ENCODE measurements at places on chromosomes 6 and 20. TPM values are rescaled to one million over a fixed set of nuclear protein-coding genes. Genes with fewer than 3 reads are reported as not detected.

DNA sequence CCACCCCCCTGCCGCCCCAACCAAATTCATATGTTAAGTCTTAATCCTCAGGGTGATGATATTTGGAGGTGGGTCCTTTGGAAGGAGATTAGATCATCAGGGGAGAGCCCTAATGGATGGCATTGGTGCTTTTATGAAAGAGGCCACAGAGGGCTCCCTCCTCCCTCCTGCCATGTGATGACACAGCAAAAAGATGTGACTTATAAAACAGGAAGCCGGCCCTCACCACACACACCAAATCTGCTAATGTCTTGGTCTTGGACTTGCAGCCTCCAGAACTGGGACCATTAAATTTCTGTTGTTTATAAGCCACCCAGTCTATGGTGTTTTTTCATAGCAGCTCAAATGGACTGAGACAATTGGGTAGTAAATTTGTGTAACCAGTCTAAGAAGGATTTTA is 176.3 kb downstream of the ADGRG6 start:
- no peak for DNase-seq

DNA sequence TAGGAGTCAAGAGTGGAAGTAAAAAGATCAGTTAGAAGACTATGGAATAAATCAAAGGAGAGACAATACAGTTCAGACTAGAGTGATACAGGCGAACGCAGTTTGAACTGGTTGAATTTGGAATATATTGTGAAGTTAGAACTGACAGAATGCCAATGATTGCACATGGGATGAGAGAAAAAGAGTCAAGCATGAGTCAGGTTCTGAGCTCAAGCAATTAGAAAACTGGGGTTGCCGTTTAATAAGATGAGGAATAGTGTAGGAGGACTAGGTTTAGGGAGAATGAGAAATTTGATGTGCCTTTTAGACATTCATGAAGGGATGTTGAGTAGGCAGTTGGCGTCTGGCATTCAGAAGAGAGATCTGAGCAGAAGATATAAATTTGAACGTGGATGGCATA is 8.0 kb downstream of the RNF217 start:
- no peak for DNase-seq

DNA sequence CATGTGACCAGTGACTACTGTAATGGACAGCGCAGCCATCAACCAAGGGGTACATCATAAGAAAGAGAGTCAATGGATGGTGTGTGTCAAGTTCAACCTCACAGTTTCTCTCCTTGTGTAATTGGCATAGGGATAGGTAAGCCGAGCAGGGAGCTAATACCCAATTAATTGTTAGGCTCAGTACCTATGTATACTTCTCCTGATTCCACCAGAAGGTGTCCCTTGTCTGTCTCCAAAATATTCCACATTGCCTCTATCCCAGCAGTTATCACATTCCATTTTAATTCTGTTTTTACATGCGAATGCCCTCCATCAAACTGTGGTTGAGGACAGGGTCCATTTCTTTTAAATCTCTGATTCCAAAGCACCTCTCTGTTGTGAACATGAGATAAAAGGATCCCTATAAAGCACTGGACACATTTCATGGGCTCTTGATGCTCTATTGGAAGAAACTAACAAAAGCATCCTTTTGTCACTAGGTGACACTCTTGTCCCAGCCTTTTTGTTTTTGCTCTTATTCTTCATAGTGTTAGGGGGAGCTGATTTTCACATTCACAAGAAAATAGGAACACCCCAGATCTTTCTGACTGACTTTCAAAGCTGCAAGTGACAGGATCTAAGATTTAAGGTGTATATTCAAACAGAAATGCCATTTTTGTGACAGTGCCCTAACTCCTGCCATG is 38.9 kb downstream of the FBXO9 start:
- no peak for DNase-seq

GRCh38 chr6:35202066-35202546 is 11.7 kb upstream of the SCUBE3 start:
- no peak for DNase-seq

The MYB gene
- total RNA-seq, result 2.0 TPM

The MEI4 gene
- total RNA-seq, result not detected

The COL10A1 gene
- total RNA-seq, result 2.8 TPM

The LHFPL5 gene
- total RNA-seq, result not detected
